ENCODE measurements at places on chromosomes 7 and 10.

DNA sequence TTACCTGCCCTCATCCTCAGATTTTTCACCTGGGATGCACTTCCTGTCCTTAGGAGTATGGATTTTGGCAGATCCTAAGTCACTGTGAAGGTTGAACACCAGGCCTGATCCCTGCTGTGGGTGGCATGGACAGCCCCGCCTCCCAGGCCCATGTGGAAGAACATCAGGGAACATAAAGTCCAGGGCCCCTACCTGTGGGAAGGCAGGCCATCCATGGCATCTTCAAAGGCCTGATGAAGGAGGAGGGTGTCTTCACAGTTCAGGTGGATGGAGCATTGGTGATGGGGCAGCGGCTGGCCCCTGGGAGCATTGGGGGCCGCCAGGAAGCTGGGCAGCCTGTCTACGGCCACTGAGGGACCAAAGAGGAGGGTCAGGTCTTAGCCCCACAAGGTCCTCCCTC is 24.6 kb downstream of the PYROXD2 start:
- no peaks in the 10 kb centered on the region for H3K27me3 ChIP-seq
- DNase-seq = no peak
- no peak overlapping the region for H3K27ac ChIP-seq
- H3K4me3 ChIP-seq = no peak overlapping the region
- H3K4me1 ChIP-seq = no peaks in the 10 kb centered on the region

GRCh38 chr7:136803028-136803427 is 65.4 kb upstream of the CHRM2 start:
- no peak for DNase-seq
- H3K27ac ChIP-seq = no peak overlapping the region
- H3K4me1 ChIP-seq = no peaks in the 10 kb centered on the region
- no peaks in the 10 kb centered on the region for H3K27me3 ChIP-seq
- no peak overlapping the region for H3K4me3 ChIP-seq

DNA sequence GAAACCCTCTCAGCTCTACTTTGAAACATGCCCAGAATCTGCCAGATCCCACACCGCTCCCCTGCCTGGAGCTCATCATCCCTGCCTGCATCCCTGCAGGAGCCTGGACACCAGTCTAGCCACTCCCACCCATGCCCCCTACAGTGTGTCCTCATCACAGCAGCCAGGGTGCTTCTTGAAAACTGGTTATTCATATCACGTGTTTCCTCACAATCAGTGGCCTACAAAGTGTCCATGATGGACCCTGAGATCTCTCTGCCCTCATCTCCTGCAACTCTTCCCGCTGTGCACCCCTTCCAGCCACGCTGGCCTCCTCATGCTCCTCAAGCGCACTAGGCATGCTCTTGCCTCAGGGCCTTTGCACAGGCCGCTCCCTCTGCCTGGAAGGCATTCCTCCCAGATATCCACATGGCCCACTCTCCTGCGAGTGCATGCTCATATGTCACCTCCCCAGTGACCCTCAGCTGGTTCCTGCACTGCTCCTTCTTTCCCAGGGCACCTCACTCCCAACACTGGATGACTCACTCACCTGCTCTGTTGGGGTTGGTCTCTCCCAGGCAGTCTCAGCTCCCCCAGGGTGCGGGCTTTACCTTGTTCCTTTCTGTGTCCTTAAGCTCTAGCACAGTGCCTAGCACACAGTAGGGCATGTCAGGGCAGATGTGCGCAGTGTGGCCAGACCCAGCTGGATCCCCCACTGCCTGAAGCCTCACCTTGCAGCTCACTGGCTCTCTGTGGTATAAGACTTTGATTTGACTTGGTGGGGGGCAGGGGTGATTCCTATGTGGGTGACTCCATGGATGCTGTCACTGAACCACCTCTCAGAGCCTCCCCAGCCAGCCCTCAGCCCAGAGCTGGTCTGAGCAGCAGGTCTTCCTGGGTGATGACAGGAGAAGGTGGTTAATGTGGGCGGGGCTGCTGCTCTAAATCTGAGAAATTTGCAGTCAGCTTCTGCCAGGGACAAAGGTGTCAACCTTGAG is 37.3 kb downstream of the CDH23 start:
- H3K27me3 ChIP-seq = no peaks in the 10 kb centered on the region
- no peaks in the 10 kb centered on the region for H3K36me3 ChIP-seq
- H3K4me1 ChIP-seq = no peaks in the 10 kb centered on the region
- H3K4me3 ChIP-seq = no peak overlapping the region
- DNase-seq = peak; percentile 40
- H3K27ac ChIP-seq = no peak overlapping the region

DNA sequence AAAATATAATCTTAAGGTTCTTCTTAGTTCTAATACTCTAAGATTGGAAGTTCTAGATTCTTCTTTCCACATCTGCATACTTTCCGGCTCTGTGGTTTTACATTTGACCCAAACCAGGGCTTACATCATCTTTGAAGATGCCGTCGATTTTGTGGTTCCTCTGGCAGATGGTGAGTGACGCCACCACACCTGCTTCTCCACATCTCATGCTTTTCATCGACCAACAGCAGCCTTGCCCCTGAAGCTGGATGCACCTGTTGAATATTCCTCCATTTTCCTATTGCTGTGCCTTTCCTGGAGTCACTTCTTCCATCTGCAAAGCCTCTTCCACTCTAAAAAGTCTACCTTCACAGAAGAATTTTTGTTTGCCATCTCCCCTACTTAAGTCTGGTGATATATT is 121.3 kb downstream of the PRKCQ start:
- H3K27ac ChIP-seq = no peak overlapping the region
- H3K4me1 ChIP-seq = no peaks in the 10 kb centered on the region
- no peak for DNase-seq
- peaks cover 48% of the 10 kb centered on the region for H3K36me3 ChIP-seq

DNA sequence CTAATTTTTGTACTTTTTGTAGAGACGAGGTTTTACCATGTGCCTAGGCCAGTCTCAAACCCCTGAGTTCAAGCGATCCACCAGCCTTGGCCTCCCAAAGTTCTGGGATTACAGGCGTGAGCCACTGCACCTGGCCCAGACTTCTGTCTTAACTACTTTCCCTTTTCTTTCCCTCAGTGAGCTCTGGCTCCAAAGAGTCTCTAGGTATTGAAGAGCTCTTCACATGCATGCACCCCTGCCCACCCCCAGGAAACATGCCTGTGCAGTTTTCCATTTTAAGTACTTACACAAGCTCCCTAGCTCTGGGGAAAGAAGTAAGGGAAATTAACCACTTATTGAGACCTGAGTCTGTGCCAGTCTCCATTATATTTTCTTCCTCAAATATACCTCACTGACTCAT is 2.0 kb downstream of the MYOZ1 start:
- H3K4me1 ChIP-seq = no peaks in the 10 kb centered on the region
- no peak overlapping the region for H3K4me3 ChIP-seq
- H3K27ac ChIP-seq = no peak overlapping the region

All from H1 (cell line).